ENCODE measurements at places on chromosomes 3 and 15.
A peak's percentile ranks its signal among the peaks of the same experiment; 100 is the strongest.

- no peak for DNase-seq
Measured at GRCh38 chr3:42204867-42205599, 61.0 kb downstream of the CCK start.

- DNase-seq: peak; percentile 0
Measured at GRCh38 chr3:165254812-165255211, 58.6 kb upstream of the SLITRK3 start.

- no peak for DNase-seq
Measured at GRCh38 chr3:114119776-114120175, 59.1 kb downstream of the DRD3 start.

- DNase-seq: peak; percentile 13
Measured at GRCh38 chr3:171535133-171535532, 74.9 kb upstream of the TNIK start.

GRCh38 chr15:100781061-100781960 lies 98.3 kb upstream of the ALDH1A3 start:
- DNase-seq: peak; percentile 19

DNA sequence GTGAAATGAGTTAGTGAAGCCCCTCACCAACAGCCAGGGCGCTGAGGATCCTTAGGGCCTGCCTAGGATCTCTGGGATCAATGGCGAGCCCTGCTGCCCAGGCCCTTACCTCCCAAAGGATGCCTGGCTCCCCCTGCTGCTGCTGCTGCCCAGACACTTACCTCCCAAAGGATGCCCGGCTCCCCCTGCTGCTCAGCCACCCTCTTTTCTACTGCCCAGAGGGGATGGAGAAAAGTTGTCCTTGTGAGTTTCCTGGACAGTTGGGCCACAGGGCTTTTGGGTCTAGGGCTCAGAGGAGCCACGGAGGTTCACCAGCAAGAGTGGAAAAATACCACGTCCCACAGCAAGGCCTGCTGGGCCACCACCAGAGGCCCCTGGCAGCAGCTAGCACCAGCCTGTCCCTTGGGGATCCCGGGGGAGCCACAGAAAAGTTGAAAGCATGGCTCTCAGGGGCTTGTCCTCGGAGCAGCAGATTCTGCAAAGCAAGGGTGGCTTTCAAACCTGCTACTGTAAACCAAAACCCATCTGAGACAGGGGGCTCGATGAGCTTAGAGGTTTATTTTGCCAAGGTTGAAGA lies 59.4 kb downstream of the SLC6A6 start:
- peak; percentile 80 for DNase-seq

GRCh38 chr3:71226565-71227269 lies 356.8 kb downstream of the FOXP1 start:
- DNase-seq: peak; percentile 25

DNA sequence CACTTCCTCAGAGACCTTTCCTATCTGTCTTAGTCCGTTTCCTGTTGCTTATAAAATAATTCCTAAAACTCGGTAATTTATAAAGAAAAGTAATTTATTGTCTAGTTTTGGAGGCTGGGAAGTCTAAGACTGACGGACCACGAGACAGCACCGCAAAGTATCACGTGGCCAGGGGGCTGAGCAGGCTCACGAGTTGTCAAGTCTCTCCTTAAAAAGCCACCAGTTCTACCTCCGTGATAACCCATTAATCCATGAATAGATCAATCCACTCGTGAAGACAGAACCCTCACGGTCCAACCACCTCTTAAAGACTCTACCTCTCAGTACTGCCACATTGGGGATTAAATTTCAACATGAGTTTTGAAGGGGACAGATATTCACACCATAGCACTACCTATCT lies 821 bp downstream of the LINS1 start:
- peak; percentile 54 for DNase-seq

DNA sequence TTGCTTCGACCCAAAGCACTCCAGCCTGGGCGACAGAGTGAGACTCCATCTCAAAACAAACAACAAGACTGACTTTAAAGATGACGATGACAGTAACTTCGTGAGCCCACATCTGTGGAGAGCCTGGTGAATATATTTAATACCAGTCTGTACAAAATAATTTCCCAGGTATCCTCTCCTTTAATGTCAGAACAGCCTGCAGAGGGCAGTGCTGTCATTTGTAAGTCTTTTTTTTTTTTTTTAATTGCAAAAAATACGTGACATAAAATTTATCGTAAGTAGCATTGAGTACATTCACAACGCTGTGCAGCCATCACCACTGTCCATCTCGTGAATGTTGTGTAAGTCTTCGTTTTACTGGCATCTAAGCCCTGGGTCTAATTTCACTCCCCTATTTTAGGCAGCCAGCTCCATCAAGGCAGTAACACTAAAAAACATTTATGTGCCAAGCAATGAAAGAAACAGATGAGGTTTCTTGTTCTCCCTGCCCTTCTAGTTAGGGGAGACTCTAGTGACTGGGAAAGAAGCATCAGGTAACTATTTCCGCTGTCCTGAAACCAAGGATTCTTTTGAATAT lies 1.4 kb downstream of the HTD2 start:
- peak; percentile 79 for DNase-seq

GRCh38 chr3:111548092-111548491 lies 6.1 kb downstream of the CD96 start:
- peak; percentile 17 for DNase-seq

- no peak for DNase-seq
Measured at GRCh38 chr15:91947293-91947679, 93.8 kb downstream of the SLCO3A1 start.

DNA sequence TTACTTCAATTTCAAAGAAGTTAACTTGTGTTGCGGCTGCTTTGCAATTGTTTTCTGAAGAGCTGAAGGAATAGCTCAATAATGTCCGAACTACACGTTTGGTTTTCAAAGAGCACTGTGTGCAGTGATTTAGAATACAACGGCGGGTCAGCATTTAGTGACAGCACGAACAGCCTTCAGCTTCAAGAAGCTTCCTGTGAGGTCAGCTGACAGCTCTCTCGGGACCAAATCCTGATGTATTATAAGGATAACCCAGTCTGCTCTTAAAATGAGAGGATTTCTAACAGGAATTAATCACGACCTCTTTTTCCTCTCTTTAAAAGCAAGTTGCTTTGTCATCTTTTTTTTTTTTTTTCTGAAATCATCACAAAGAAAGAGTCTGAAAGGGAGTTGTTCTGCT lies 97.9 kb upstream of the UNC13C start:
- DNase-seq: no peak

DNA sequence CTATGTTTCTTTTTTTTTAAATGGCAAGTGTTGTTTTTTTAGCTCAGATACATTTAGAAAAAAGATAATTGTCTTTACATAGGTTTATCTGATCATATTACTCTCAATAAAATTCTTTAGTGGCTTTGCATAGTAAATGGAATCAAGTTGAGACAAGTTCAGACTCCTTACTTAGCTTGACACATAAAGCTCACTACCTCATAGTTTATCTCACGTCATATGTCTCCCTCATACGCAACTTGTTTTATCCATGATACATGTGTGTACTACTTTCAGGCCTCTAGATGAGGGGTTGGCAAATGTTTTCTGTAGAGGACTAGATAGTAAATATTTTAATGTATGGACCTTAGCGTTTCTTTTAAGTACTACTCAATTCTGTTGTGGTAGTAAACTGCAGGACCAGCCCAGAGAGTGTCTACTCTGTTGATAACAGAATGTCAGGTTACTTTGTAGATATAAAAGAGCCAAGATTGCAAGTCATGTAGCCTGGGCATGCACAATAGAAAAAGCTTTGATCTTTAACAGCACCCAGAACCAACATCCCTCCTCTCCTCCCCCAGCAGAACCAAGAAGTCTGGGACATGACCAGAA lies 28.2 kb upstream of the MGA start:
- DNase-seq: no peak
